Activated CD4-positive, alpha-beta memory T cell treated with anti-CD3 and anti-CD28 coated beads for 36 hours (primary cell): ENCODE measurements at places on chromosomes 3 and 15. TPM values are rescaled to one million over a fixed set of nuclear protein-coding genes. Genes with fewer than 3 reads are reported as not detected.

FBXL22 gene
- 0.48 TPM for total RNA-seq

IQCH gene
- 2.8 TPM for total RNA-seq

DNA sequence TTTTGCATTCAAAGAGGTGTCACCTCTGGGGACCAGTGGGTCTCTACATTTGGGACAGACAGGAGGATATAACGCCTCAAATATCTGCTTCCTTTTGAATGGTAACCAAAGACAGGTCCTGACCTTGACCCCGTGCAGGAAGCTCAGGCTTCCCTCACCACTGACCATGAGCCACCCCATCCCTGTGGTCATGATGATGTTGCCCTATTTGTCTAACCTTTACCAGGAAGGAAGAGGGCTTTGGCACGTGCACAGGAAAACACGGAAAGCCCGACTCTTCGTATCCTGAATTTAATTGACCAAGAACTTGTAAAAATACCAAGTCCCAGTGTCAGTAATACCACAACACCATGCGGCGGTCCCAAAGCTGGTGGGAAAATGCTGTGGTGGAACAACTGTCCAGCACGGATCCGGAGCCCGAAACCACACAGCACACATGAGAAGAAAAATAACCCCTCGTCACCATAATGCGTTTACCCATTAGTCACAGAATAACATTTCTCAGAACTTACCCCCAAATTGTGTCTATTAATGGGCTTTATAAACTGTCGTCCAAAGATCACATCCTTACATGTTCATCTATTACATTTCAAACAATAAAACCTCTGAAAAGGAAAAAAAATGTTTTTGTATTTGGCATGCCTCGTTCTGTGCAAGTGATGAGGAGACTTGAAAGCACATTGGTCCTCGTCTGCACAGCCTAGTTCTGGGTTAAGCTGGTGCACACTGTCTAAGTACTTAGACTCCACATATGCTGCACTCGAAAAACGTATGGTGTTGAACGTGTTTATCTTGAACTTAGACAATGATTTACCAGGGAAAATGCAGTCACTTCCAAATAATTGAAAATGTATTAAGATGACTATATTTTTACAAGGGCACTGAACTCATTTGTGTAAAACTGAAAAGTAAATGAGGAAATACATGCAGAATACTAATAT is 118.9 kb upstream of the IGF1R start:
- no peak for DNase-seq
- H3K27me3 ChIP-seq: peaks cover 18% of the 10 kb centered on the region
- H3K4me1 ChIP-seq: peaks cover 4% of the 10 kb centered on the region
- H3K27ac ChIP-seq: no peak overlapping the region
- H3K4me3 ChIP-seq: no peak overlapping the region
- H3K36me3 ChIP-seq: no peaks in the 10 kb centered on the region

DNA sequence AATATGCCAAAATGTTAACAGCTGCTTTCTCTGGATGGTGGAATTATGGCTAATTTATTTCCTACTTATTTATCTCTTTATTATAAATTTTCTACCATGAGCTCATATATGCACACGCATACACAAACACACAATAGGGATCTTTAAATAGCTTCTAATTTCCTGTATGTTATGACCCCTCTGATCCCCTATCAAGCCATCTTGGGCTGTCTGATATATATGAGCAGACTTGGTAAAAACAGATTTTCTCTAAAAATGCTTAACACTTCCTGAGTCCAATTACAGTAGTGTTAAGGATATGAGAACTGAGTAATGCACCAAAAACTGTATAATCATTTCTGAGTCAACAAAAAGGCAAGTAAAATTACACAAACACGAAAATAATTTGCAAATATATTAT is 52.0 kb upstream of the LMOD3 start:
- peaks cover 29% of the 10 kb centered on the region for H3K4me1 ChIP-seq
- no peak for DNase-seq
- no peak overlapping the region for H3K27ac ChIP-seq
- H3K27me3 ChIP-seq: no peaks in the 10 kb centered on the region

DNA sequence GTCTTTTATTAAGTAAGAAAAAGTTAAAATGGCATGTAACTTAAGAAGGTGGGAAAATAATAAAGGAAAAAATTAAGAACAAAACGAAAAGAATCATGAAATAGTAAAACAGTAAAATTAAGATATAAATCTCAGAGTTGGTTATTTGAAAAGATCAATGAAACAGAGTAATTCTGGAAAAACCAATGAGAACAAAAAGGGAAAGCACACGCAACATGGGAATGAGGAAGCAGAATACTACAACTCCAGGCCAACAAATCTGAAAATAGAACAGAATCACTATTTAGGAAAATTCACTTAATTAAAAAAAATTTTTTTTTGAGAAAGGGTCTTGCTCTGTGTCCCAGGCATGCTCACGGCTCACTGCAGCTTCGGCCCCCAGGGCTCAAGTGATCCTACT is 30.7 kb downstream of the WHAMM start:
- H3K27me3 ChIP-seq: no peaks in the 10 kb centered on the region
- H3K4me1 ChIP-seq: peaks cover 6% of the 10 kb centered on the region
- no peak for DNase-seq
- H3K36me3 ChIP-seq: peaks cover 34% of the 10 kb centered on the region

DNA sequence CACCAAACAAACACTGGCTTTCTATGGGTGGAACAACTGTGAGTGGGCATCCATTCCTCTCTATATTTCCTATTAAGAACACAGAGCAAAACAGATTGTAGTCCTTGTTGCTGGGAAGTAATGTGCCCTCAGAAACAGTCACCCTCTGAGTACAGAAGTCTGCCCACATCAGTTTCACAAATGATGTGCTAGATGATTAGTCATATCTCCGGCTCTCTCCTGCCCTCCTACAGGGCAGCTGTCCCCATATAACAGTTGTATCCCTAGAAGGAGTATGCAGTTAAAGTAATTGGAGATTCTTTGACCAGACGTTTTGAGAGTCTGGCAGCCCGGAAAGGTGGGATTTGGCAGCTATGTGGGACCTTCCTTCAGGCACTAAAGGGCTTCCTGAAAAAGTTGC is 159.9 kb downstream of the APBA2 start:
- H3K27me3 ChIP-seq: no peaks in the 10 kb centered on the region
- DNase-seq: peak; percentile 38

GRCh38 chr3:156307704-156308103 is 187.3 kb downstream of the KCNAB1 start:
- H3K4me3 ChIP-seq: no peak overlapping the region
- H3K27me3 ChIP-seq: no peaks in the 10 kb centered on the region
- no peaks in the 10 kb centered on the region for H3K4me1 ChIP-seq

DNA sequence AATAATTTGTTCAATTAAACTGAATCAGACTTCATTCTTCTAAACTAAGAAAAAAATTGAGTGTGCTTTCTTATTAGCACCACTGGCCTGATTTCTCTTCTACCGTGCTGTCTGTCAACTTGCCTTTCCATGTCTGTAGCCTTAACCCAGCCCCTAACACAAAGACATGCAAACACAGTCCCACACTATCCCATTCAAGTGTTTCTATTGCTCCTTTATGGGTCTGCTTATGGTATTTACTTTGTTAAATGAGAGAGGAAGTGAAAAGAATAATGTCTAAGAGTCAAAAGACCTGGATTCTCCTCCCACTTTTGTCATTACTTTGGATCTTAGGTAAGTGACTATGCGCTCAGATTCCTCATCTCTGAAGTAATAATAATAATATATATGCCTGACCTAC is 55.3 kb downstream of the GTF2E1 start:
- DNase-seq: no peak
- no peaks in the 10 kb centered on the region for H3K4me1 ChIP-seq
- no peak overlapping the region for H3K4me3 ChIP-seq
- H3K27me3 ChIP-seq: no peaks in the 10 kb centered on the region
- no peaks in the 10 kb centered on the region for H3K36me3 ChIP-seq

DNA sequence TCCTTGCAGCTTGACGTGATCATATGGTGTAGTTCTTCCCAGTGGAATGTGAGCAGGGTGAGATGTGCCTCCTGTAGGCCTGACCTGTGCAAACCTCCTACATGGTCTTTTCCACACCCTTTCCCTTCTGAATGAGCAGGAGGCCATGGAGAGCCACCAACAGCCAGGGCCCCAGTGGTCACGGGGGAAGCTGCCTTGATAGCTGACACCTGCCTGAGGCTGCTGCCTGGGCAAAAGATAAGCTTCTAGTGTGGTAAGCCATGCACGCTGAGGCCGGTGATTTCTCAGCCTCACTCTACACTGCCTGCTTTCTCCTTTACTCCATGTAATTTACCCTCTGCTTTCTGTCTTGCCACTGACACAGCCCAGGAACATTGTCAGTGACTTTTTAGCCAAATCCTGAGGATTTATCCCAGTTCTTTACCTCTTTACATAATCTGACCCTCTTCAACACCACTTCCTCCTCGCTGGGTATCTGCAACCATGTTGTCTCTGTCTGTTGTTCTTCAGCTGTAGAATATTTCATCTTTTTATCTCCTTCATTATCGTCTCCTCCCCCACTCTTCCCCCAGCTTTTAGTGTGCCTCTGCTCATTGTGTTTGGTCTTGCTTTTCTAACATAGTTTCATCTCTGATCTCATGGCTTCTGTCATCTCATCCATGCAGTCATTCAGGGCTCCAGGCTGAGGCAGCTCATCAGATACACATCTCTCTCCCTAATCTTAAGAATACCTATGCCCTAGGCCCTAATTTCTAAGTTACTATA is 11.2 kb upstream of the KBTBD12 start:
- no peak overlapping the region for H3K27ac ChIP-seq
- peaks cover 22% of the 10 kb centered on the region for H3K27me3 ChIP-seq
- no peak for DNase-seq
- no peak overlapping the region for H3K4me3 ChIP-seq
- no peaks in the 10 kb centered on the region for H3K36me3 ChIP-seq
